Liver (tissue), 10 donors: ENCODE measurements at places on chromosomes 13 and 19. TPM values are rescaled to one million over a fixed set of nuclear protein-coding genes. Genes with fewer than 3 reads are reported as not detected.

DNA sequence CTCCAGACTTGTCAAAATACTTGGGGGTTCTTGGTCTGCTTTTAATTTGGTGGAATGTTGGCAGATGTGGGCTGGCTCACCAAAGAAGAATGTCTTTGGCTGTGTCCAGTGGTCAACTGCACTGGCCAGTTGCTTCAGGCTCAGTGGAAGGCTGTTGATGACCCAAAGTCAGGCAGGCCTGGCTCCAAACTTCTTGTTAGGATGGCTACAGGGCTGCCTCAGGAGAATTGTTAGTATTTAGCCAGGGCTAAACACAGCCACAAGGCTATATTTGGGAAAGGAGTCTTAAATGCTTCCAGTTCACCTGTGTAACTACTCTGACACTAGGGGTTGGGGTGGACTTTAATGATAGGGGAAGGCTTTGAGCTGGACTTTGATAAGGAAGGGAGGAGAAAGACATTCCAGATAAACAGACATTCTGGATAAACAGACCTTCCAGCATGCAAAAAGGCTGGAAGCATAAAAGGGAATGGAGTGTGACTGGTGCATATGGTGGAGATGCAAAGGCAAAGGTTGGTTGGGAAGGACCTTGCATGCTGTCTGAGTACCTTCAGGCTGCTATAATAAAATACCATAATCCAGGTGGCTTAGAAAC is 116.8 kb downstream of the FOXO1 start:
- no peaks in the 10 kb centered on the region for H3K27me3 ChIP-seq
- no peaks in the 10 kb centered on the region for H3K4me1 ChIP-seq
- no peak overlapping the region for H3K4me3 ChIP-seq
- no peak overlapping the region for H3K27ac ChIP-seq
- no peaks in the 10 kb centered on the region for H3K36me3 ChIP-seq

GRCh38 chr13:42681326-42682100 is 99.9 kb upstream of the FAM216B start:
- H3K4me3 ChIP-seq = no peak overlapping the region
- no peaks in the 10 kb centered on the region for H3K36me3 ChIP-seq
- no peak overlapping the region for H3K27ac ChIP-seq
- H3K27me3 ChIP-seq = no peaks in the 10 kb centered on the region

DNA sequence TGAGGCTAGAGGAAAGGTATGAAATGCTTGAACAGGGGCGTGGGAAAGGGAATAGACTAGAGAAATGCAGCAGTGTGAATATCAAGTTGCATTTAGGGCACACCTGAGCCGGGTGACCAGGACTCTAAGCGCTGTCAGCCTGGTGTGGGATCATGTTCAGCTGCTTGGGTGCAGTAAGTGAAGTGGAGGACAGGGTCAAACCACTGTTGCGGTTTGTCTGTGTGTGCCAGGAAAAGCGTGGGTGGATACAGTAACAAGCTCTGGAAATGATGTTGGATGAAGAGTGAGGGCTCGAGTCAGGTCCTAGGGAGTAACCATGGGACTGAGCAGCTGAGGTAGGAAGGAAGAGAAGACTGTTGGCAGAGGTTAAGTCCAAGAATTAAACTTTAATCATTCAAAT is 15.8 kb downstream of the DGKH start:
- no peak overlapping the region for H3K4me3 ChIP-seq
- H3K36me3 ChIP-seq = no peaks in the 10 kb centered on the region
- H3K4me1 ChIP-seq = no peaks in the 10 kb centered on the region

PSG2 gene
- not detected for total RNA-seq

NLRP11 gene
- total RNA-seq = 0.33 TPM
